Activated CD4-positive, alpha-beta T cell treated with anti-CD3 and anti-CD28 coated beads, Interleukin-2, amount 50 U/mL, for 1 hour (primary cell): ENCODE measurements at places on chromosomes 2 and 18.
A peak's percentile ranks its signal among the peaks of the same experiment; 100 is the strongest.

DNA sequence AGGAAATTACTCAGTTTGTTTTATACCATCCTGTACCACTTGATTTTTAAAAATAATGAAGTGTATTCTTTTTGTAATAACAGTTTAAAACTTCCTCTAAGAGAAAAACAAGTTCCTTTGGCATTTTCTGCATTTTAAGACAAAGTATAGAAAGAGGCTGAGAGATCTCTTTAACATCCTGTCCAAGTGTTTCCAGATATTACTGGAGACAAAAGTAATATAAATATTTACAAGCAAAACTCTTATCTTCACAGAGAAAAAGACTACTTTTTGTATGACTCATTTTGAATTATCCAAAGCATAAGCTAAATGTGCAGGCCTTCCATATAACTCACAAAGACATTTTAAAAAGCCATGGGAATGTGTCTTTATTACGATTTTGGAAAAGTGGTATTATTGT is 221.1 kb downstream of the RDH14 start:
- DNase-seq, result no peak

- no peak for DNase-seq
Observed at GRCh38 chr2:223075301-223076270, 23.6 kb downstream of the KCNE4 start.

DNA sequence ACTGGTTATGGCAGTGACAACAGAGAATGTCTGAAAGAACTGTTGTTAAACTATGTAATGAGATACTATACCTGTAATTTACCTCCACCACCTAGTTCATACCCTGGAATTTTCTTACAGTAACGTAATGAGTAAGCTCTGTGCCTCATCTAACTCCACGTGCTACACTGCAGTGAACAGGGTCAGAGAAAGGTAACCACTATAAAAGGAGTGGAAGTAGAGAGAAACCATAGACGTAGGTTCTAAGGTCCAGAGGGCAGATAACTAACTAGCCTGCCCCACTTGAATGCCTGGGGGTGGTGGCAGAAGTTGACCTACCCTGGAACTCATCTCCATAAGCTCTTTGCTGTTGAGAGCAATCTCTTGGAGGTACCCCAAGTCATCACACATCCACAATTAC is 32.0 kb upstream of the B4GALT6 start:
- DNase-seq, result no peak

- peak; percentile 46 for DNase-seq
Observed at GRCh38 chr2:191625016-191625415, 52.9 kb upstream of the NABP1 start.

DNA sequence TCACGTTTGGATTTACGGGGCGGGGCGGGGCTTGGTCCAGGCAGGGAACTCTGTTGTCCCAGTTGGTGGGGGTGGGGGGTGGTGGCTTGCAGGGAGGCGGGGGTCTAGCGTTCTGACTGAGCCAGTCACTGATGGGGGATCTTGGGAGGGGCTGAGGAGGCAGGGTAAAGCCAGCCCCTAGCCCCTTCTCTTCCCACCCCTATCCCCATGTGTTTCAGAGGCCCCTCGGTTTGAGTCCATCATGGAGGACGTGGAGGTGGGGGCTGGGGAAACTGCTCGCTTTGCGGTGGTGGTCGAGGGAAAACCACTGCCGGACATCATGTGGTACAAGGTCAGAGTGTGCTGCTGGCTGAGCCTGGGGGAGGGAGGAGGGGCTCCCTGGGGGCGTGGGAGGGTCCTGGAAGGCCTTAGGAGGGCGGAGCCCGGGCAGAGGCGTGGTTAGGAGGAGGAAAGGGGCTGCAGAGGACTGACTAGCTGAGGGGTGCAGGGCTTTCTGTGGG is 22.0 kb upstream of the GMPPA start:
- no peak for DNase-seq

GRCh38 chr2:84807063-84807485 is 73.8 kb downstream of the TRABD2A start:
- DNase-seq, result no peak

DNA sequence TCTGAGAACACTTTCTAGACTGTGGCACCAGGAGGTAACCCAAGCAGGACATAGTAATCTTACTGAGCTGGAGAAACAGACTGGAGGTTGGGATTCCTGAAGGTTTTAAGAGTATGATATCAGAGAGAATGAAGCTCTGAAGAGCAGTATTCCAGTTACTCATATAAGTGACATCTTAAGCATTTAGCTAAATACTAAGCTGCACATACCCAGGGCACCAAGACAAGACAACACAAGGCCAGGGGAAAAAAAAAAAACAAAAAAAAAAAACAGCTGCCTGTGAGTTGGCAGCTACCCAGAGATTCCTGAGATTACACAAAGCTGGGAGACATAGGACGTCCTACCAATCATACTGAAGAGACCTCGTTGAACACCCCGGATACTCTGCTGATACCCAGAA is 175.8 kb downstream of the SRBD1 start:
- no peak for DNase-seq

GRCh38 chr2:9168821-9169221 is 37.8 kb upstream of the ASAP2 start:
- DNase-seq, result no peak

DNA sequence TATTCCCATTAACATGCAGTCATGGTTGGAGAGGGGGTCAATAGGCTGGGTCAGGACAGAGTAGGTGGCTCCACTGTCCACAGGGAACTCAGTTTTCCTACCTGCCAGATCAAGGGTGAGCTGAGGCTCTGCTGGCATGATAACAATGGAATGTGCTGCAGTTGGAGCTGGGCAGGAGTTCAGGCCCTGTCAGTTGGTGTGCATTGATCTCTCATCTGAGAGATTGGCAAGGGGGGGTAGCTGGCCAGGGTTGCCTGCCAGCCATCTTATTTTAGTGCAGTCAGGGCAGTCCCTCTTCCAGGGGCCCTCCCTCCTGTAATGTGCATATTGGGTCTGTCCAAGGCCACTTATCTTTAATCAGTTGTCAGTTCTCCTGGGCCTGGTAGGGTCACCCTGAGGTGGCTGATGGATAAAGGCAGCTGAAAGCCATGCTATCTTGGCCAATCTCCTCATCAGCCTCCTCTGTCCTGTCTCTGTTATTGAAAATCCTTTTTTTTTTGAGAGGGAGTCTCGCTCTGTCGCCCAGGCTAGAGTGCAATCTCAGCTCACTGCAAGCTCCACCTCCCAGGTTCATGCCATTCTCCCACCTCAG is 38.1 kb upstream of the CCBE1 start:
- DNase-seq, result no peak

DNA sequence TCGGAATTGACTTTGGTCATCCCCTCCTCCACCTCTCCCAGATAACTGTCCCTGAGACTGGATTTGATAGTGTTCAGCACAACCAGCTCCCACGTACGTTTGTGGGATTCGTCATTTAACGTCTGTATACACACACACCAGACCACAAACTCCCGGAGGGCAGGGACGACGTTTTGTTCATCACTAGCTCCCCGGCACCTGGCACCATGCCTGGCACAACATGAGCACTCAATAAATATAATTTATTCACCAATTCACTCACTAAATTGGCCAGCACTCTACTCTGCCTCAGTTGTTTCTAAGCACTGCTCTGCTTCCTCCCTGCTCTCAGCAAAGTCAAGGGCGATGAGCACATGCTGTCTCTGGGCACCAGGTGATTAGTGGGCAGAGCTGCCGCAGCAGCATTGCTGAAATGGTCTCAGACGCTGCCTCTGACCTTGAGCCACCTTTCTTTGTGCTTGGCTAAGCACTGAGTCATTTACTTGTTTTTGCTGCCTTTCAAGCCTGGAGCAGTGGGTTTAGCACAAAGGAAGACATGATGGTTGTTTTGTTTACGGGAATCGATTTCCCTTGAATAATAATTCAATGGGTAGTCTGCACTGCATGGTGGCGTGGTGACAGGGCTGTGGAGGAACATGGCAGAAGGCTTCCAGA is 19.3 kb upstream of the LOXHD1 start:
- no peak for DNase-seq

DNA sequence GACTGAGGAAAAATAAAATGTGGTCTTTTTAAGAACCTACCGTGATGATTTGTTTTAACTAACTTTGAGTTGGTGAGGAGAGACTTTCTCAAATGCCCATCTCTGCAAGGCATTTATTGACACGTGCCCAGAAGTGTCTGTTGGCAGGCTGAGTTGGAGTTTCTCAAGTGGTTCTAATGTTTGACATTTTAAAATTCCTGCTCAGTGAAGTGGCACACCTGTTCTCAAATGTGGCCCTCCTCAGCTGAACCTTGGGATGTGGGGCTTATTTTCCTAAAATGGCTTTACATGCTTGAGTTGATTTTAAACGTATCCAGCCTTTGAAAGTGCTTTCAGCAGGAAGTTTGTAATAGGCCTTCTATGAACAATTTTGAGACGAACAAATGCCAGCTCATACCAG is 876 bp upstream of the CAVIN2 start:
- no peak for DNase-seq

GRCh38 chr2:40680547-40680946 is 228.7 kb upstream of the SLC8A1 start:
- DNase-seq, result no peak

DNA sequence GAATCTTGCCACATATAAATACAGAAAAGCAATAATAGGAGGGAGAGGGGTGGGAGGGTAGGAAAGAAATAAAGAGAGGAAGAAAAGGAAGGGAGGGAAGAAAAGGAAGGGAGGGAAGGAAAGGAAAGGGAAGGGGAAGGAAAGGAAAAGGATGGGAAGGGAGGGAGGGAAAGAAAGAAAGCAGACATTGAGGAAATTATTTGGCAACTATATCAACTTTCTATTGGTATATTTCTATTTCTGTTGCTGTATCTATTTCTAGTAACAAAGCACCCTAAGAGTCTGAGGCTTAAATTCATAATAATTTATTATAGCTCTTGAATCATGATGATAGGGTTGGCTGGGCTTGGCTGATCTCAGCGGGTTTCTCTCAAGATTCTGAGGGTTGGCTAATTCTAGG is 648.0 kb downstream of the CCDC85A start:
- DNase-seq, result no peak

DNA sequence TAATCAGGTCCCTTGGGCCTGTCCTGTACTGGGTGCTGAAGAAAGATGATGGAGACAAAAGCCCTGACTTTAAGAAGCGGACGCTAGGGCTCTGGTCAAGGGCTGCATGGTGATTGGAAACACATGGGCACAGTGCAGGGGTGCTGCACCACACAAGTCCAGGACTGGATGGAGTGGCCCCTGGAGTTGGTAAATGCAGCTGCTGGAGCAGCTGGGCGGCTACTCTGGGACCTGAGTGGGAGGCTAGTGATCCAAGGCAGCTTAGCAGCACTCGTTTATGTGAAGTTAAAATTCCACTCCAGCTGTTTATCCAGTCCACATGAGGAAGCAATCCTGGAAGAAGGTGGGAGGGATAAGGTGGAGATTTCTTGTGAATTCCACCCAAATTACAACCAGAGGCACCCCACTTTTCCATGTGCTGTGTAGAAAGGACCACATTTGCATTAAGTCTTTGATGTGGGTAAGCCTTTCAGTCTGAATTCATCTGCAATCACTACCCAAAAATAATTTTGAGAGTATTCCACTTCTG is 24.9 kb downstream of the MERTK start:
- no peak for DNase-seq

GRCh38 chr2:236626391-236627150 is 56.9 kb downstream of the ACKR3 start:
- no peak for DNase-seq

- no peak for DNase-seq
Observed at GRCh38 chr2:232484628-232485347, 2.8 kb downstream of the ECEL1 start.

- no peak for DNase-seq
Observed at GRCh38 chr18:76999077-76999476, 133.5 kb downstream of the MBP start.

DNA sequence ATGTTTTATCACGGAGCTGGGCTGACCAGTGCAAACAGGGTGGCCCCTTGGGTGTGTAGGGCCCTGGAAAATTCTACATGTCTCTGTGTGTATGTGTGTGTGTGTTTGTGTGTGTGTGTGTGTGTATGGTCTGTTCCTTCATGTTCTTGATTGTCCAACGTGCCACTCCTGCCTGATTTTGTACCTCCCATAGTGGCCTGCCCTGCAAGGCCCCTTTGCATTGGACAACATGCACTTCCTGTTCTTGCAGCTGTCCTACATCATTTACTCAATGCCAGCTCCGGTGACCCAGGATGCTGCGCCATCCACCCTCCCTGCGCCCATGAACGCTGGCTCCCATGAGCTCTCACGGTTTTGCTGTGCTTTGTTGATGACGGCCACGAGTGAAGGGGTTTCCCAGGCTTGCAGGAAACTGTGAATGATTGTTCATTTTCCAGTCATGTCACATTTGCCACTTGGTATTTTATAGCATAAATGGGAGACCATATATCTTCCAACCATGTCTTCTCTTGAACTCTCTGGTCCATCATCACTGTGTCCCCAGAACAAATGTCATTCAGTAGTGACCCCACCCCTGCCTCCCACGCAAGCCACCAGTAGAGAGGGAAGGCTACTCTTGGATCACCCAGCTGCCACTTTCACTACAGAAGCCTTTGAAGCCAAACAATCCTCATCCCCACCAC is 69.7 kb upstream of the NCK2 start:
- DNase-seq, result no peak

- no peak for DNase-seq
Observed at GRCh38 chr2:51620796-51621195, 588.9 kb upstream of the NRXN1 start.

- DNase-seq, result no peak
Observed at GRCh38 chr18:28136071-28136470, 40.9 kb downstream of the CDH2 start.

DNA sequence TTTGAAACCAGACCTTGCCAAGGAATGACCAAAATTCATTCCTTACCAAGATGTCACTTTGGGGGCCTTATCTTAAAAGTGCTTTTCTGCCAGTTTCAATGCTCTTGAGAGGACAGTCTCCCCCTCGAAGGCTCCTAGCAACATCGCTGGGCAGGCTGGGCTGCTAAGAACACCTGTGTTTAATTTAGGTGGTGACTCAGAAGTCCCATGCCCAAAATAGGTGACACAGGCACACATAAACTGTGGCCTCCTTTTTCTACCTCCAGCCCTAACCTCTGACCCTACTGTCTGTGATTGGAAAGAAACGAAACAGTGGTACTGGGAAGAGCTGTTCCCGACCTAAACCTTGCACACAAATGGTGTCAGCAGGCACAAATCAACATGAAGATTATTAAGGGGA is 28.7 kb upstream of the ROCK2 start:
- DNase-seq, result no peak

DNA sequence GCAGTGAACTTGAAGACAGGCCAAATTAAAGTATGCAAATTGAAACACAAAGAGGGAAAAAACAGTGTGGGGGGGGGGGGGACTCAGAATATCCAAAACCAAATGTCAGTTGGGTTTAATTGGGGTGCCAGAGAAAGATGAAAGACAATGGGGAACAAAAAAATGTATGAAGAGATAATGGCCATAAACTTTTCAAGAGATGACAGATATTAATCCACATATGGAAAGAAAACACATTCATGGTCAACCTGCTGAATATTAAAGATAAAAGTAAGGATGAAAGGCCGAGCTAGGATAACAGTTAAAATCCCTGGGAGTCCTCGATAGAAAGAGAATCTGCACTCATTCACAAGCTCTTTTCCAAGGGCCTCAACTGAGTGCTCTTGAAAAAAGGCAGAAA is 26.6 kb downstream of the SMAD2 start:
- DNase-seq, result no peak

GRCh38 chr2:113807721-113808120 is 51.3 kb upstream of the SLC35F5 start:
- DNase-seq, result no peak
